Fibroblast of the aortic adventitia (primary cell): ENCODE measurements at places on chromosomes 12 and 14. TPM values are rescaled to one million over a fixed set of nuclear protein-coding genes. Genes with fewer than 3 reads are reported as not detected.
A peak's percentile ranks its signal among the peaks of the same experiment; 100 is the strongest.

GRCh38 chr12:16238661-16239060 lies 38.8 kb downstream of the SLC15A5 start:
- DNase-seq, result peak; percentile 15

DNA sequence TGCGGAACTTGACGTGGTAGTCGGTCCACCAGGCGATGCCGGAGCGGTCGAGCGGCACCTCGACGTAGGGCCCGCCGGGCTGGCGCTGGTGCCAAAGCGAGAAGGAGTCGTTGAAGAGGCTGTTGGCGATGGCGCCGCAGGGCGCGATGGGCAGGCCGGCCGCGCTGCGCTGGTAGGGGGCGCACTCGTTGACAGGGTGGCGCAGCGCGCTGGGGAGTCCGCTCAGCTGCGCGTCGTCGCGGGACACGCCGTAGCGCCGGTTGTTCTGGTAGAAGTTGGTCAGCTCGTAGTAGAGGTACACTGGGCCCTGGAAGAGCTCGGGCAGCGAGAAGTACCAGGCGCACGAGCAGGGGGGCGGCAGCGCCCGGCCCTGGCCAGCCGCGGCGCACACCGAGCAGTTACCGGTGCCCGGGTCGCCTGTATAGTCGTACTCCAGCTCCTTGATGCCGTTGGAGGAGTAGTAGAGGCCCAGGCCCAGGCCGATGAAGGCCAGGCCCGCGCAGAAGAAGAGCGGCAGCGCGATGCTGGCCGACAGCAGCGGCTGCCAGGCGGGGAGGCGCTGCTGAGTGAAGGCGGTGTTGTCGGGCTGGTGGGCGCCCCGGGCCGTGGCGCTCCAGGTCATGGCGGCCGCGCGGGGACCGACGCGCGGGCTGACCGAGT lies 482 bp downstream of the TMEM30B start:
- peak; percentile 36 for DNase-seq

DNA sequence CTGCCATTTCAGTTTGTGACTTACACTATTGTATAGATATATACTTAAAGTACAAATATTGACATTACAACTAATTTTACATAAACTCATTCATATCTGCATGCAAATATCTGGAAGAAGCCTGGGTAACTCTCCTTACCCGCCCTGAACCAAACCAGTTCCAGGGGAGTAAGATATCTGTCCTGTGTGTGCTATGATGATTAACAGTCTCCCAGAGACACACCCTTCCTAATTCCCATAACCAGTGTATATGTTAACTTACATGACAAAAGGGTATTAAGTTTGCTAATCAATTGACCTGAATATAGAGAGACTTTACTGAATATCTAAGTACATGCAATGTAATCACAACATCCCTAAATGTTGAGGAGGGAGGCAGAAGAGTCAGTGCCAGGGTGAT lies 23.0 kb downstream of the PRB3 start:
- no peak for DNase-seq

- DNase-seq, result no peak
Measured at GRCh38 chr12:57229046-57229633, 371 bp upstream of the SHMT2 start.

- peak; percentile 67 for DNase-seq
Measured at GRCh38 chr12:60197589-60197988, 601.8 kb downstream of the SLC16A7 start.

- no peak for DNase-seq
Measured at GRCh38 chr14:54622192-54622958, 55.4 kb downstream of the SAMD4A start.

DNA sequence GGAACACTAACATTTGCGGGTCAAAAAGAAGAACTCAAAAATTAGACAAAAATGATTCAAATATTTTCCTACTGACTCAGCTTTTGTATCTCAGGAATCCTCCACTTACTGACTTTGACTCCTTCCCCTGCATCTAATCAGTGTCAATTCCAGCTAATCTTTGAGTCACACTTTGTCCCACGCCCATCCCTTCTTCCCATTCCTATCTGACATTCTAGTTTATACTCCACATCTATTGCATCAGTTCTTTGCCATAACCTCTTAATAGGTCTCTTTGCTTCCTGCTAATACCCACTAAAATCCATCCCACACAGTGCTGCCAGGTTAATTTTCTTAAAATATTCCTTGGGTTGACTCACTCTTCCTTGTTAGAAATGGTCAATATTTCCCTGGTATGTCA lies 19.1 kb downstream of the BBS10 start:
- DNase-seq, result peak; percentile 97

DNA sequence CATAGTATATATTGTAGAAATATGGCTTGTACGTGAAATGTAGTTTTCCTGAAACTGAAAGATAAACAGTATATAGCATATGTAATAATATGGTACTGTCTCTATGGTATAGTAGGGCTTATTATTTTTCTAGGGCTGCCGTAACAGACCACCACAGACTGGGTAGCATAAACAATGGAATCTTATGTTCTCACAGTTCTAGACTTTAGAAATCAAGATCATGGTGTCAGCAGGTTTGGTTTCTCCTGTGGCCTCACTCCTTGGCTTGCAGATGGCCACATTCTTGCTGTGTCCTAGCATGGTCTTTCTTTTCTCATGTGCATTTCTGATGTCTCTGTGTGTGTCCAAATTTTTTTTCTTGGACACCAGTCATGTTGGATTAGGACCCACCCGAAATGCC lies 155.8 kb downstream of the TMTC2 start:
- no peak for DNase-seq

The MYH6 gene
- not detected in 2 replicates for total RNA-seq

The RPL10L gene
- not detected in 2 replicates for total RNA-seq
